ENCODE measurements at places on chromosomes 4 and X.

DNA sequence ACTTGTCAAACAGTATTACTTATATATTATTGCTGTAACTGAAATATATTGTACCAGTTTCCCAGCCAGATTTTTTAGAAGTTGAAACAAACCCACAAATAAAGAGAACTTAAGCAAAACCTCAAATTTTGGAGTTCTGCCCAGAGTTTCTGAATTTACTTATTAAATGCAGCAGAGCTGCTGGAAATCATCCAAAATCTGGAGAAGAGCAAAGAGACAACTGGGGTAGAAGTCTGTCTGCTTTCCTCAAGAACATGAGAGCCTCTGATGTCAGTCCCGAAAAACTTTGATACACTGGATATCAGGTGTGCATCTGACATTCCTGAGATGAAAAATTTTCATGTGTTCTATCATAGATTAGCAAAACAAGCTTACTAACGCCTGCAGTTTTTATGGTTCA, 325.9 kb downstream of the NR3C2 start:
- DNase-seq = no peak

GRCh38 chr4:54027311-54027710, 37.1 kb downstream of the CHIC2 start:
- DNase-seq = no peak

GRCh38 chr4:8419222-8420041, 21.1 kb downstream of the ACOX3 start:
- DNase-seq = no peak

- DNase-seq = no peak
These were observed 520.4 kb downstream of the BCOR start for GRCh38 chrX:39577206-39577984.

GRCh38 chr4:121783210-121783609, 17.9 kb upstream of the EXOSC9 start:
- no peak for DNase-seq

Data from stimulated activated CD8-positive, alpha-beta memory T cell treated with anti-CD3 and anti-CD28 coated beads, Interleukin-7, amount 100 ng/mL, for 24 hours (primary cell).